ENCODE measurements at places on chromosomes 5 and 9. TPM values are rescaled to one million over a fixed set of nuclear protein-coding genes. Genes with fewer than 3 reads are reported as not detected.

The CDC20B gene
- not detected for total RNA-seq

The CCDC183 gene
- 1.6 TPM for total RNA-seq

The ZFP37 gene
- 2.4 TPM for total RNA-seq

The MZB1 gene
- total RNA-seq: 1.2 TPM

The CCDC152 gene
- total RNA-seq: 2.3 TPM

The DNAI1 gene
- total RNA-seq: not detected

The CDH12 gene
- total RNA-seq: not detected

The IFNA6 gene
- total RNA-seq: not detected

The MCCC2 gene
- total RNA-seq: 52.5 TPM

The ZNF483 gene
- total RNA-seq: 6.0 TPM

The IL5 gene
- total RNA-seq: not detected

The TIMD4 gene
- 1.5 TPM for total RNA-seq

The SNX30 gene
- total RNA-seq: 5.1 TPM

The STKLD1 gene
- 1.1 TPM for total RNA-seq

The PCDHA3 gene
- total RNA-seq: 0.06 TPM

The NDST1 gene
- 59.3 TPM for total RNA-seq

The CER1 gene
- not detected for total RNA-seq

The JAKMIP2 gene
- 0.53 TPM for total RNA-seq

The ERAP2 gene
- 9.5 TPM for total RNA-seq

The CTSV gene
- not detected for total RNA-seq
